ENCODE measurements at places on chromosomes 6 and 20.

DNA sequence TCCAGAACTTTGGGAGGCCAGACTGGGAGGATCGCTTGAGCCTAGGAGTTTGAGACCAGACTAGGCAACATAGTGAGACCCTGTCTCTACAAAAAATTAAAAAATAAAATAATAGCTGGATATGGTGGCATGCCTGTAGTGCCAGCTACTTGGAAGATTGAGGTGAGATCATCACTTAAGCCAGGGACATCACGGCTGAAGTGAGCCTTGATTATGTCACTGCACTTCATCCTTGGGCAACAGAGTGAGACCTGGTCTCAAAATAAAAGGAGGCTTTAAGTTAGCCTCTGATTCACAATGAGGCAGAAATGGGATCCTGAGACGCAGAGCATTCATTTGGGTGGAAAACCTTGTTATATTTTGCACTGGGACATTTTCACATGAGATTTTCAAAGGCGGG is 57.0 kb downstream of the TULP4 start:
- no peak for DNase-seq

GRCh38 chr6:169386411-169387057 is 132.9 kb upstream of the THBS2 start:
- DNase-seq: no peak

DNA sequence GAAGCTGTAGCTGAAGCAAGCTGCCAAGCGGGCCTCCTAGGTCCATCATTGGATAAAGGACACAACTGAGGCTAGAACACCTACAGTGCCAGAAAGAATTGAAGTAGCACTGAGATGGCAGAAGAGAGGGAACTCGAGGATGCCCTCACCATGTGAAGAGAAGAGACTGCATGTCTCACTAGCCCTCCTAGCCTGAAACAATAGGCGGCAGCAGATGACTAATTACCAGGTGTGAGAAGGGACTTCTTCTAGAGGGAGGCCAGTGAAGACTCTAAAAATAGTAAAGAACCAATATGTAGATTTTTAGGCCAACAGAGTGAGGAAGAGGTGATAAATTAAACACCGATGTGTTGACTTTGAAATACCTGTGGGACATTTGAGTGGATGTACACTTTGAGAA is 50.3 kb downstream of the LGSN start:
- no peak for DNase-seq

DNA sequence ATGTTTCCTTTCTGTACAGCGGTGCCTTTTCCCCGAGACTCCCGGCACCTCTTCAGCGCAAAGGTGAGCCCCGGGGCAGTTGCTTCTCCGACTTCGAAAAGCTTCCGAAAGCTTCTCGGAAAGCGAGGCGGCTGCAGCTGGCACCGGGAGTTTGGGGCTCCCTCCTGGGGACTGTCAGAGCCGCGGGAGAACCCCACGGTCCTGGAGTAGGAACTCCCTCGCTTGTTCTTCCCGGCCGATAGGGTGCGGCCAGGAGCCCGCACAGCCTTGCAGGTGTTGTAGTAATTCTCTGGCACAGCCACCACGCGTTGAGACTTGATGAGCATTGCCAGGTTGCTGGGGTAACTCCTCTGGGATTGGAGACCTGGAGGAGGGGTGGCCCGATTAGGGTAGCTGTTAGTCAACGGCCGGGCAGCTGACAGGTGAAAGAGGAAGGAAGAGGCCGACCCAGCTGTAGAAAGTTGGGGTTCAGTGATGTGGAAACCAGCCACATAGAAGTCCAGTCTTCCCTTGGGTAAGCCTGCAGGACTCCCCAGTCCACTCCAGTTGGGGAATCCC is 721 bp downstream of the KDM1B start:
- DNase-seq: peak; percentile 72

DNA sequence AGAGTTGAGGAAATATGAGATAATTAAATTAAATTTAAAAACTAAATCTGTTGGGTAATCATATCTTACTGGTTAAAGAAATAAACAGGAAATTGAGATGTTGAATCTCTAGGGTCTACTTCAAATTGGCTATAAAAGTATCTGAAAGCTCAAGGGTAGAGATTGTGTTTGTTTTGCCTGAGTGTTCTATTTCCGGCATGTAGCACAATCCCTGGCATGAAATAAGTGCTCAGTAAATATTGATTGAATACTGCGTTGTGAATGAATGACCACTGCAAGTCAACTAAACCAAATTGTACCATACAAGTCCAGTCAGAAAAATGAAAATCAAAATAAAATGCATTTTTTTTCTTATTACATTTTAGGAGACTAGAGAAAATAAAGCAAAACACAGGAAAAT is 709.8 kb downstream of the EPM2A start:
- no peak for DNase-seq

GRCh38 chr20:36862857-36863668 is 12.9 kb upstream of the TLDC2 start:
- DNase-seq: no peak

DNA sequence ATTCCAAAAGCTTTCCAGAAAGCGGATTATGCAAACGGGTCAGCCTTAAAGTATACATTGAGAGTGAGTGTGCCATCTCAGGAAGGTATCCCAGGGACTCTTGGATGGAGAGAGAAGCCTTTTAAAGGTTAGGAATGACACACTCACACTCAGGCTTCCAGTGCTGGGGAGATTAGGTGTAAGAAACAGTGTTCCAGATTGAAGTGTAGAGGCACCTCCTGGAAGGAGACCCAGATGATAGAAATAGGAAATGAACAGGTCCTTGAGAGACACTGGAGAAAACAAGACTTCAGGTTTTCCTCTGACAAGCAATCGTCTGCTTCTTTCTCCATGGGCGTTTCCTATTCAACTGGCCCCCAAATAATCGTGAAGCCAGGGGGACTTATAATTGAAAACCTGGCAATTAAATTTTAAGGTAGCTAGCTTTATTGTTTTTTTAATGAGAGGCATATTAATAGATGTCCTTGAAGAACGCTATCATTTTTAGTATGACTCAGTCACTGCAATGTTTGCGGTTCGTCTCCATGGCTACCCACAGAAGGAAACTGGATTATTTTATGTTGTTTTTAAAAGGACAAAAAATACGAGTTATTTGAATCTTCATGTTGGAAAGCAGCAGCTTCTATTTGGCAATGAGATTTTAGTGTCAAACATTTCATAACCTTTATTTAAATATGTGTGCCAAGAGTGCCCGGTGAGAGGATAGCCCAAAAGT is 85.3 kb downstream of the TRMT6 start:
- DNase-seq: no peak

DNA sequence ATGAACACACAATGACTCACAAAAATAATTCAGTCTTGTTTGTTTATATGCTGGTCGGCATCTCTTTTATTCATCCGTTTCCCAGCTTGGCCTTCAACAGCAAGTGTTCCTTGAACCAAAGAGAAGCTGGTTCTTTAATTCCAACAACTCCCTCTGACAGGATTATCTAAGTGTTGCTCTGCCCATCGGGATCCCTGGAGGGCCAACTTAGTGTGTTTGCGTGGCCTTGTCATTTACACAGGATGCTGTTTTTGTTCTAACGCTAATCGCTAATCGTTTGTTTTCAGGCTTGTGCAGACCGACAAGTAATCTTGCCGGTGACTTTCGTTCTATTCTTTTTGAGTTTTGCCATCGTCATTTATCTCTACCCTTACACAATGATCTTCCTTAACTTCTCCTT is 267.4 kb upstream of the EXOC2 start:
- DNase-seq: no peak

DNA sequence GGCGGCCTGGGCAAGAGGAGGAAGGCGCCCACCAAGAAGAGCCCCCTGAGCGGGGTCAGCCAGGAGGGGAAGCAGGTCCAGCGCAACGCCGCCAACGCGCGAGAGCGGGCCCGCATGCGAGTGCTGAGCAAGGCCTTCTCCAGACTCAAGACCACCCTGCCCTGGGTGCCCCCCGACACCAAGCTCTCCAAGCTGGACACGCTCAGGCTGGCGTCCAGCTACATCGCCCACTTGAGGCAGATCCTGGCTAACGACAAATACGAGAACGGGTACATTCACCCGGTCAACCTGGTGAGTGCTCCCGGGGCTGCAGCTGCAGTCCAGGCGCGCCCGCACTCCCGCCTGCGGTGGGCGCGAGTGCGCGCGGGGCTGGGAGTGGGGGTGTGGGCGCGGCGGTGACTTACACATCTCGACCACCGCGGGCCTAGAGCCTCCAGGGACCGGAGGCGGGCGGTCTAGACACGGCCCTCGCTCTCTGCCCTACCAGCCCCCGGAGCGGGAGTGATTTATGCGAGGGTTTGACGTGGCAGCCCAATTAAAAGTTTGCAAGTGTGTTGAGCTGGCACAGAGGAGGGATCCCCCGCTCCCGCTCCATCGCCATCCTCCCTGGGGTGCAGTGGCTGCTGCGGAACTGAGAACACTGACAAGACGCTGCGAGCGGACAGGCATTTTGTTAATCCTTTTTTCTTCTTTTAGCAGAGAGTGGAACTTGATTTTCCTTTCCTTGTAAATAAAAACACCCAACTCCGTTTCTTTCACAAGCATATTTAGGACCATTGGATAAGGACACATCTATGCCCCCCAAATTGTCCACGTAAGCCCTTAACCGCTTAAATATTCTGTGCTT is 867 bp downstream of the TCF21 start:
- peak; percentile 74 for DNase-seq

DNA sequence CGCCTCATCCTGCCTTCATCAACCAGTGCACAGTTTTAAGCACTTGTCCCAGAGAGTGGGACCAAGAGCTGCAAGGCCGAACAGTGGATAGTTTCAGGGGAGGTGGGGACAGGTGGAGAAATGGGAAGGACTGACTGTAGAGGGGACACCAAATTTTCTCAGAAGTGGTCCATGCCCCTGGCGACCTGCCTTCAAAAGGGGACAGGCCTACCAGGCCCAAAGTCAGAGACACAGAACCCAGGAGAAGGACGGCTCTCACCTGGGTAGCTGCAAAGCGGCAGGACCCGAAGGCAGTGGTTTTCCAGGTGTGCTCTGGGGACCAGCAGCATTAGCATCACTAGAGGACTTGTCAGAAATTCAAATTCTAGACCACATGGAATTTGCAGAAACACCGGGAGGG is 5.8 kb downstream of the TFEB start:
- DNase-seq: no peak

DNA sequence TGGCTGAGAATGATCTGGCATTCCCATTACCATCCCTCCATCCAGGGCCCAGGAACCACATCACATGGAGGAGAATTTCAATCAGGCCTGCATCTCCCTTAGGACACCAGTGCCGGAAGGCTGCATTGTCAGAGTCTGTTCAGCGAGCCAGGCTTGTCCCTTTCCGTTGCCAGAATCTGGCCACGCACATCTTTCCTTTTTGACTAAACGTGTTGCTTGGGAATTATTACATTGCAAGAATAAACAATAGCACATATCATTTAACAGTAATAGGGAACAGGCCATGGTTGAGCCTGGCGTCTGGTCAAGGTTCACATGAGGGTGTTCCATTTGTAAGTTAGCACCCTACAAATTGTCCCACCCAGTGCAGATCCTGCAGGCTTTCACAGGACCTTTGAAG is 42.8 kb downstream of the SOBP start:
- no peak for DNase-seq

GRCh38 chr20:10077886-10078285 is 43.1 kb downstream of the ANKEF1 start:
- DNase-seq: no peak

All from ecto neural progenitor cell (in vitro differentiated cells).